Activated CD8-positive, alpha-beta memory T cell treated with anti-CD3 and anti-CD28 coated beads, Interleukin-2, amount 50 U/mL, for 4 hours (primary cell): ENCODE measurements at places on chromosomes 2 and 18.

GRCh38 chr2:28364610-28365009 is 28.0 kb upstream of the FOSL2 start:
- no peak for DNase-seq

DNA sequence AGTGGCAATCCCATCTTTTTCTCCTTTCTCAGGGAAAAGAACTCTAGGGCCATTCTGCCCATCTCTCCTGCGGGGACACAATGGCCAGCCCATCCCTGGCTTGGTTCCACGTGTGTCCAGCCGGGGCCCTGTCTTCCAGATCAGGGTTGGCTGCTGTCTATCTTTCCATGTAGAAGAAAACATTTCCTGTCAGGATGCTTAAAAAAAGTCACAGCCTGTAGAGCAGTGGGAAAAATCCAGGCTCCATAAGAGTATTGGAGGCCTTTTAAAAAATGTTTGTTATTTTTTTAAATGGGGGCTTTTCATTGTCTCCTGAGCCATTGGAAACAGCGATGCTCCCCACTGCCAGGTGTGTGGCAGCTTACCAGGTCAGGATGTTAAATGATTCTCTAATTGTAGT is 105.6 kb downstream of the TGFA start:
- DNase-seq, result no peak

- DNase-seq, result no peak
These were observed 299.1 kb upstream of the SLC14A2 start for GRCh38 chr18:45316127-45316526.

GRCh38 chr18:49013961-49014604 is 63.3 kb upstream of the SMAD7 start:
- no peak for DNase-seq

DNA sequence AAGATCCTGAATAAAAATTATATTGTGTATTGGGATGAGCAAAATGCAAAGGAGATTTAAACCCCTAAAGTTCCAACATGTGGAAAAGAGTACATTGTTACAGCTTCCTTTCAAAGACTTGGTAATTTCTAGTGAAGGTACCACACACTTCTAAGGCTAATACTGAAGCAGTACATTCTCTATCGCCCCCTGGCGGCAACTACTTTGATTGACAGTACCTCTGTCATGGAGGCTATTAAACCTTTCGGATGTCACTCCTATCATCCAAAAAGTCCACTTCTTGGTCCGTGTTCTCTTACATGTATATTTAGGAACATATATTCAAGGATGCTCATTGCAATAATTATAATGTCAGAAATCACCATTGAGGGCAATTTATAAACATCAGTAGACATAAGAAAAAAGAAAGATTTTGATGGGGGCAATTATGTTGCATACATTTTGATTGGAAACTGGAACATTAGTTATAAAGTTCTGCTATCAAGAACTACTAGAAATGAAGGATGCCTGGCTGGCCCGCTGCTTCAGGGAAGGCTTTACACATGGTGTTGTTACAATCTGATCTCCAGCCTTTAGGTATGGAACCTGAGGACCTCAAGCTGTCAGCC is 601.6 kb downstream of the CPS1 start:
- DNase-seq, result peak; percentile 46

DNA sequence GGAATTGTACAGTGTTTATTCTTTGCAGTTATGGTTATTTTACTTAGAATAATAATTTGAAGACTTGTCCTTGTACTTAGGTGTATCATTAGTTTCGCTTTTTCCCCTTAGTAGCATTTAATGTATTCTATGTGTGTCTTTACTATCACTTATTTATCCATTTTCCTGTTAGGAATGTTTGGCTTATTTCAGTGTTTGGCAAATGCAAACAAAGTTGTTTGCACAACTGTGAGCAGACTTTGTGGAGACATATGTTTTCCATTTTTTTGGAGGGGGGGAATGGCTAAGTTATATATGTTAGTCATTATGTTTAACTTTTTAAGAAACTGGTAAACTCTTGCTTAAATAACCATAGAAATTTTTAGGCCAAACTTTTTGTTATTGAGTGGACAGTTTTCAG is 447.7 kb downstream of the SOX11 start:
- no peak for DNase-seq

DNA sequence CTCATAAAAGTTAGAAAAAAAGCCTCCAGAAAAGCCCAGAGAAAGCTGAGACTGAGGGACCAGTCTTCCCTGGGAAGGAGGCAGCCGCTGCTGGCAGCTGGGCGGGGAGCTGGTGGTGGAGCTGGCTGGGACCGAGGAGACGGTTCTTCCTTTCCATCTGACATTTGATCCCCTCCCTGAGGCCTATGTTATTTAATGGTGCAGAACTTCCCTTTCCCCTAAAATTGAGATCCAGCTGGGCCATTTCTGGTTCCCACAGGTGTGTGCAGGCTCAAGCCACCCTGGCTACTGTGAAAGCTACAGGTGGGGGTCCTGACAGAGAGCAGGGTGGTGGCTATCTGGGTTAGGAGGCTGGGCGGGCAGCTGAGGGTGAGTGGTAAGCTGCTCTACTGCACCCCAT is 81.5 kb upstream of the FZD7 start:
- no peak for DNase-seq

GRCh38 chr2:174020026-174020425 is 54.9 kb upstream of the SP3 start:
- no peak for DNase-seq

- DNase-seq, result no peak
These were observed 17.1 kb downstream of the TMEM185B start for GRCh38 chr2:120206022-120206581.

GRCh38 chr2:145690183-145690778 is 1170.4 kb upstream of the ZEB2 start:
- DNase-seq, result no peak

GRCh38 chr2:43441195-43441594 is 154.6 kb downstream of the THADA start:
- no peak for DNase-seq

- no peak for DNase-seq
These were observed 36.7 kb upstream of the SPTBN1 start for GRCh38 chr2:54419388-54419787.

GRCh38 chr2:166700079-166700478 is 188.2 kb upstream of the XIRP2 start:
- no peak for DNase-seq

DNA sequence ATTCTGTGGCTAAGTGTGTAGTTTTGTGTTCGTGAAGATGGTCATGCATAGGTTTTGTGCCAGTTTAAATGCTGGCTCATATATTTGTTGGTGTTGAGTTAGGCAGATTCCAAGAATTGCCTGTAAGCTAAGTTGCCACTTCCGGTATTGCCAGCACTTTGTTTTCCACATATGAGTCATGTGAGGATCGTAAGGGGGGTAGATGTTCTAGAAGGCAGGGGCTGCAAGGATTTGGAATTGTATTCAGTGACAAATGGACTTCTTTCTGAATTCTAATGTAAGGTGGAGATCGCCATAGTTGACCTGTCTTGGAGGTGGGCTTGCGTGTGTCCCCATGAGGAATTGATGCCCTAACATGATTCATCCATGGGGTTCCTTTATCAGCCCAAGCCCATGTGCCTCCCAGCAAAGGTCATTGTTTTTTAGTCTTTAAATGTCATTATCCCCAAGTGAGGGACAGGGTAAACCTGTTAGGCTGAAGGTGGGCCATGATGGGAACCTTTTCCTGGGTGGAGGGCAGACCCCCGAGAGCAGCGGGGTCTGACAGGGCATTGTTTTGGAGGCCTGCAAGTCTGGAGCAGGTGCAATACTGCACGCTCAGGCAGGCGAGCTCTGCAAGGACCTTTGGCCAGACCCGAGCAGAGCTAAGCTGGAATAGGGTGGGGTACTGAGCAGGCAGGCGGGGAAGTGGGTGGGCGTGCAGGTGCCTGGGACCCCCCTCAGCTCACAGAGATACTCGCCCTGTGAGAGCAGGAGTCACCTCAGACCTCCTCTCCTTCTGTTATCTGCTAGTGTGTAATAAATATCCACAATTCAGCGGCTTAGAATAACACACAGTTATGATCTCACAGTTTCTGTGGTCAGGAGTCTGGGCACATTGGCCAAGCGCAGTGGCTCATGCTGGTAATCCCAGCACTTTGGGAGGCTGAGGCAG is 77.4 kb downstream of the LRRFIP1 start:
- DNase-seq, result no peak

GRCh38 chr18:75869162-75869561 is 441.7 kb upstream of the SMIM21 start:
- DNase-seq, result no peak

DNA sequence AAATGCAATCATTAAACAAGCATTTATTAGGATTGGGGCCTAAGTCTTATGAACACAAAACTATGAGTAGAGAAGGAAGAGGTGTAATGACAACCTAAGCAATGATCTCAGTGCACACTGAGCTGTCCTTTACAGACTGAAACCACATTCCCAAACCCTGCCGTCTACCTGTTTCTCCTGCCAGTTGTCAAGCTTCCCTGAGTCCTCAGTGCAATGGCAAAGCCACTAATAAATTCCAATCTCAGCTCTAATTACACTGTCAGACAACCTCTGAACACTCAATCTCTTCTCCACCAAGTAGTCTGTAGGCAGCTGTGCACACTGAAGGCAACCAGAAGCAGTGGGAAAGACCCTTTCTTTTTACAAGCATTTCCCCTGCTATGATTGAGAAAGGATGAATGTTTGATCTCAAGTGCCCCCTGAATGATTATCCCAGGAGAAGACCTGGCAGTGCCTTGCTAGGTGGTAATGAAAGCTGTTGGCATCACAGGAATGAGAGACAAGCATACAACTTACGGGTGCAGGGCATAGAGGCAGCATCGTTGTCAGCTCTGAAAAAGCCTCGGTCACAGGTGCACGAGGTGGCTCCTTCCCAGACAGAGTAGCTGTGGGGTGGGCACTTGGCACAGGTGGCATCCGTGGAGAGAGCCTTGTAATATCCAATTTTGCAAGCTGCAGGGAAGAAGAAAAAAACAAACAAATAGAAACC is 71.4 kb downstream of the EPHA4 start:
- DNase-seq, result no peak

- DNase-seq, result no peak
These were observed 26.4 kb upstream of the ATP5MC3 start for GRCh38 chr2:175207741-175208438.

DNA sequence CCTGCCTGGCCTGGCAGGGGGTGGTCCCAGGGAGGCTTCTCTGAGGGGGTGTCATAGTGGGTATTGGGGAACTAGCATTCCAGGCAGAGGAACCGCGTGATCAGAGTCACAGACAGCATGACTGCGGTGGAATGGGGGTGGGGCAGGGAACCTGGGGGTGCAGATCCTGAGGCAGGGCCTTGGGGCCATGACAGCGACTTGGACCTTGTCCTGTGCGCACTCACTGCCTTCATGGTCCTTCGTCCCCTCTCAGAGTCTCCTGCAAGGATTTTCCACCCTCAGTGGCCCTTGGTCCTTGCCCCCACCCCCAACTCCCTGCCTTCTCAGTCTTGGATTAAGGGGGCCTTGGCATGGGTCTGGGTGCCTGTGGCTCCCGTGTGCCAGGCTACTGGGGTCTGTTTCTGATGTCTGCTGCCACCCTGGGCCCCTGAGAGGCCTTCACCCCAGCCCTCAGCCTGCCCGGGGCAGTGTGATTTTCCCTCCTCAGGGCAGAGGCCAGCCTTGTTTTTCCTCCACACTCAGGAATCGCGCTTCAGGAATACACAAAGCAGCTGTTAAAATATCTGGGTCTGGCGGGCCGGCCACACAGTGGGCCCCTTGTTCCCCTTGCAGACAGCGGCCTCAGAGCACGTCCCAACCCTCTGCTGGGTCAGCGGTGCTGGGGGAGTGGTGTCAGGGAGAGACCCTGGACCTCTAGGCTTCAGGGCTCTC is 51.6 kb downstream of the GLI2 start:
- no peak for DNase-seq

GRCh38 chr2:54838585-54839035 is 115.1 kb downstream of the EML6 start:
- peak; percentile 64 for DNase-seq

DNA sequence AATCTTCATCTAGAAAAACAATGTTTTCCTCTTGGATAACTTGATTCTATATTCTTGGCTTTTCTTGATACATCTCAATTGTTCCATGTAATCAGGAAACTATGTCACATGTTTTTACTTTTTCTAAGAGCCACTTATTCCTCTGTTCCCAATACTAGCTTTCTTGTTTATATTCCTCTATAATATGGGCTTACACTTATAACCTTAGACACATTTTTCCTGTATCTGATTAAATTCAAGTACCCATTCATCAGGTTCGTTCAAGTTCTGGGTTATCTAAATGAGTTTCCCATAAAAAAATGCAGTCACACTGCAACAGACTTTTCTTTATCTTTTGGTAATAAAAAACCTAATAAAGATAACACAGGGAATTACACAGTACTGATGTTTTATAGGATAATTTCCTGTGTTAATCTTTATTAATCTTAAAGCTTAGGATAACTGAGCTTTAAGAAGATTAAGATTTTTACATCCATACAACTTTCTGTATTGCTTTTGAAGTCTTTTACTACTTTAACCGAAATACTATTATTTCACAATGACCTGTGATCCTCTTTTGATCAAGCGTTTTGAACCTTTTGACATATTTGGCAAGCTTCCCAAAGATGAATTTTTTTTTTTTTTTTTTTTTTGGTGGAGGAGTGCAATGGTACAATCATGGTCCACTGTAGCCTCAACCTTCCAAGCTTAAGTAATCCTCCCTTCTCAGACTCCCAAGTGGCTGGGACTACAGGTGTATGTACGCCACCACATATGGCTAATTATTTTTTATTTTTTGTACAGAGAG is 44.3 kb upstream of the C2orf66 start:
- no peak for DNase-seq

GRCh38 chr2:102618452-102619413 is 620 bp upstream of the SLC9A2 start:
- no peak for DNase-seq
